ENCODE measurements at places on chromosomes 16 and 17. TPM values are rescaled to one million over a fixed set of nuclear protein-coding genes. Genes with fewer than 3 reads are reported as not detected.

GRCh38 chr17:45230410-45230786 is 8.7 kb downstream of the FMNL1 start:
- no peak overlapping the region for H3K27ac ChIP-seq
- no peak overlapping the region for H3K4me3 ChIP-seq
- H3K4me1 ChIP-seq, result peaks cover 2% of the 10 kb centered on the region

GRCh38 chr17:76840884-76841775 is 27.1 kb upstream of the MGAT5B start:
- H3K27ac ChIP-seq, result no peak overlapping the region
- H3K4me3 ChIP-seq, result no peak overlapping the region
- H3K4me1 ChIP-seq, result peaks cover 2% of the 10 kb centered on the region
- H3K36me3 ChIP-seq, result no peaks in the 10 kb centered on the region
- H3K27me3 ChIP-seq, result no peaks in the 10 kb centered on the region
- DNase-seq, result no peak

GRCh38 chr16:77890075-77890474 is 101.7 kb downstream of the VAT1L start:
- no peaks in the 10 kb centered on the region for H3K36me3 ChIP-seq
- H3K27me3 ChIP-seq, result no peaks in the 10 kb centered on the region
- H3K4me1 ChIP-seq, result no peaks in the 10 kb centered on the region
- H3K4me3 ChIP-seq, result no peak overlapping the region

DNA sequence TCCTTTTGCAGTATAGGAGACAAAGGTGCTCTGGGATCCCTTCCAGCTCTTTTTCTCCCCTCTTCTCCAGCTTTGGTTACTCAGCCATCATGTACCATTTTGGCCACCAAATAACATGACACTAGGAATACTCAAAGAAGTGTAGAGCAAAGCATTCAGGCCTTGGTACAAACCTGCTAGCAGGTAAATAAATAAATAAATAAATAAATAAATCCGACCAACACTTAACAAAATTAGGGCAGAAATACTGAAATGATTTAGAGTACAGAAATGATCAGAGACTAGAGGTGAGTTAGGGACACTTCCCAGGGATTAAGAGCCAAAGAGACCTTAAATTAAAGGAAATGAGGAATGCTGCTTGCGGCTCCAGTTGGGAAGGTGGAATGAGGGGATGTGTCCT is 17.7 kb upstream of the ITGB3 start:
- no peak overlapping the region for H3K4me3 ChIP-seq
- no peak overlapping the region for H3K27ac ChIP-seq
- DNase-seq, result no peak
- no peaks in the 10 kb centered on the region for H3K4me1 ChIP-seq
- no peaks in the 10 kb centered on the region for H3K27me3 ChIP-seq

DNA sequence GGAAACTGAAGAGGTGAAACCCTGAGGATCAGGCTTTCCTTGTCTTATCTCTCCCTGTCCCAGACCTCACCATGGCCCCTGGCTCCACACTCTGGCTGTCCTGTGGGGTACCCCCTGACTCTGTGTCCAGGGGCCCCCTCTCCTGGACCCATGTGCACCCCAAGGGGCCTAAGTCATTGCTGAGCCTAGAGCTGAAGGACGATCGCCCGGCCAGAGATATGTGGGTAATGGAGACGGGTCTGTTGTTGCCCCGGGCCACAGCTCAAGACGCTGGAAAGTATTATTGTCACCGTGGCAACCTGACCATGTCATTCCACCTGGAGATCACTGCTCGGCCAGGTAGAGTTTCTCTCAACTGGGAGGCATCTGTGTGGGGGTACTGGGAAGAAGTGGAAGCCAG is 1.4 kb downstream of the CD19 start:
- H3K4me3 ChIP-seq, result no peak overlapping the region
- DNase-seq, result peak; percentile 39
- no peaks in the 10 kb centered on the region for H3K4me1 ChIP-seq
- no peaks in the 10 kb centered on the region for H3K36me3 ChIP-seq

- DNase-seq, result no peak
- H3K27me3 ChIP-seq, result no peaks in the 10 kb centered on the region
- no peaks in the 10 kb centered on the region for H3K36me3 ChIP-seq
- no peak overlapping the region for H3K27ac ChIP-seq
These were observed 132.3 kb downstream of the TMEM132E start for GRCh38 chr17:34711646-34712045.

GRCh38 chr17:8392674-8393469 is 4.8 kb downstream of the RNF222 start:
- H3K36me3 ChIP-seq, result no peaks in the 10 kb centered on the region
- H3K4me1 ChIP-seq, result no peaks in the 10 kb centered on the region
- H3K4me3 ChIP-seq, result no peak overlapping the region
- no peak overlapping the region for H3K27ac ChIP-seq
- no peak for DNase-seq

DNA sequence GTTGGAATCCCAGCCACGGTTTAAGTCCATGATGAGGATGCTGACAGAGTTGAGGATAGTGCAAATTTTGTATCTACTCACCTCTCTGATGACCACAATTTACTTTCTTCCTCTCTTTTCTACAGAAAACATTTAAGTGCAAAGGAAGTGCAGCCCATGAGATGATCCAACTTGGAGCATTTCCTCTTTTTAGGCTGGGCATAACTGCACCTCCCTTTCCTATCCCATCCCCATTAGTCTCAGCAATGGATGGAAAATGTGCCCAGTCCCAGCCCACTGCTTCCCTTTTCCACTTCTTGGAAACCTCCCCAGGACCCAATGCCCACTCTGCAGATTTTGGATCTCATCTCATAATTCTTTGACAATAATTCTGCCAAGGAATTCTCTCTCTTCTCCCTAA is 16.6 kb upstream of the CCL8 start:
- no peak overlapping the region for H3K27ac ChIP-seq
- H3K4me1 ChIP-seq, result no peaks in the 10 kb centered on the region
- no peak overlapping the region for H3K4me3 ChIP-seq
- DNase-seq, result no peak

GRCh38 chr17:70292366-70292765 is 123.0 kb downstream of the KCNJ2 start:
- H3K4me1 ChIP-seq, result no peaks in the 10 kb centered on the region
- no peaks in the 10 kb centered on the region for H3K36me3 ChIP-seq
- no peaks in the 10 kb centered on the region for H3K27me3 ChIP-seq
- no peak for DNase-seq

- no peaks in the 10 kb centered on the region for H3K36me3 ChIP-seq
- DNase-seq, result no peak
- H3K27me3 ChIP-seq, result no peaks in the 10 kb centered on the region
- H3K27ac ChIP-seq, result no peak overlapping the region
- H3K4me3 ChIP-seq, result no peak overlapping the region
These were observed 8.2 kb downstream of the COTL1 start for GRCh38 chr16:84609563-84610177.

DNA sequence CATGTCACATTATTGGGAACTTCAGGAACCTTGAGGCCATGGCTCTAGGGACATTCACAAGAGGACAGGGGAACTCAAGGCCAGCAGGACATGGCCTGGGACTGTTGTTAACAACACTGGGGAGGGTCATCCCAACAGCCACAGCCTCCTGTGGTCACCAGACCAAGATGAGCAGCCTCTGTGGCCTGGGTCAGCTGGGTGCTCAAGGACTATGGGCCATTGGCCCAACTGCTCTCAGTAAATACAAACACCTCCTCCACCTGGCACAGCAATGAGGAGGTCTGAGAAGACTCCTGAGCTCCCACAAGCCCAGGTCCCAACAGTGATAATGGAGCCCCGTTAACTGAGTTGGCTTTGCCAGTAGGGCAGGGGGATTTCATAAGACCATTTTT is 20.9 kb downstream of the KIFC3 start:
- no peaks in the 10 kb centered on the region for H3K27me3 ChIP-seq
- peaks cover 18% of the 10 kb centered on the region for H3K36me3 ChIP-seq
- DNase-seq, result no peak
- no peak overlapping the region for H3K4me3 ChIP-seq
- H3K27ac ChIP-seq, result no peak overlapping the region
- H3K4me1 ChIP-seq, result peaks cover 8% of the 10 kb centered on the region

GRCh38 chr17:64025732-64026294 is 5.4 kb upstream of the ICAM2 start:
- no peaks in the 10 kb centered on the region for H3K27me3 ChIP-seq
- peak overlapping the region; percentile 55 for H3K4me3 ChIP-seq
- peaks cover 6% of the 10 kb centered on the region for H3K4me1 ChIP-seq
- no peak overlapping the region for H3K27ac ChIP-seq
- DNase-seq, result peak; percentile 86

DNA sequence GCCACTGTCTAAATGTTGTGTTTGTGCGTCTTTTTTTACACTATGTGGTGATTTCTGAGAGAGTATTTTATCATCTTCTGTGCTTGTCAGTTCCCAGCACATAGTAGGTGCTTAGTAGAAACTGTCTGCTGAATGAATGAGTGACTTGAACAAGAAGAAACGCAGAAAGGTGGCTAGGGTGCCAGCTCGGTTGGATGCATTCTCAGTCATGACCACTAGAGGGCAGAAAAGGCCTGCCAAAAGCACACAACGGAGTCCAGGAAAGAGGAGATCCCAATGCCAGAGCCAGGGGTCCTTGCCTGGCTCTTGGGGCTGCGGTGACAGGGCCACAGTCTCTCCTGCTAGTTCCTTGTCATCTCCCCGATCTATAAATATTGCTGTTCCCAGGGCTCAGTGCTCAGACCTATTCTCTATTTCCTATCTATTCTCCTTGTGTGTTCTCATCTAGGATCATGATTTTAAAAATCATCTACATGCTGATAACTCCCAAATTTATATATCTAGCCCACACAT is 57.3 kb upstream of the CCL1 start:
- H3K27me3 ChIP-seq, result peaks cover 7% of the 10 kb centered on the region
- no peaks in the 10 kb centered on the region for H3K4me1 ChIP-seq

- no peak overlapping the region for H3K4me3 ChIP-seq
- H3K27ac ChIP-seq, result no peak overlapping the region
- peaks cover under 1% of the 10 kb centered on the region for H3K4me1 ChIP-seq
- H3K36me3 ChIP-seq, result no peaks in the 10 kb centered on the region
- H3K27me3 ChIP-seq, result no peaks in the 10 kb centered on the region
These were observed 2177.2 kb downstream of the TP53TG3F start for GRCh38 chr16:35636480-35637230.

DNA sequence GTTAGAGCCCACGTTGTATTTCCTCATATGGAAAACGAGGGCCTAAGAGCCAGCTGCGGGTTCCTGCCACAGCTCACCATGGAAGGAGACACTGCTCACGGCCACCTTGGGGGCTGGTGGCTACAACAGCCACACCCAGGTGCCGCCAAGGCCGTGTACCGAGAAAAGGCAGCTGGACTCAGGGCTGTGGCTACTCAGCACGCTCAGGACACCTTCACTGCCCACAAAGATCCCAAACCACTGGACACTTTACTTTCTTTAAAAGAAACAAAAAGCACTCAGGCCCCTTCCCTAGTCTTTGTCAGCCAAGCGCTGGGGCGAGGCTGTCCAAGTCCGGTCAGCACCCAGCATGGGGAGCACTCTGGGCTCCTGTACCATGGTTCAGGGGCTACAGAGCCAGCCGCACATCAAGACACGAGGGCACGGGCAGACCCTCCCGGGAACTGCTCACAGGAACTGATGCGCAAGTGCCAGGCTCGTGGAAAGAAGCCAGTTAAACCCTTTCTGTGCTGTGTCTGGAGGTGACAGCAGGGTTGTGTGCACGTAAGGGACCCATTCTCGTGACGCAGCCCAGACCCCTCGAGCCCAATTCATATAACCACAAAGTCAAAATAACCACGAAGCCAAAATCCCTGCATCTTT is 18.5 kb downstream of the SLC16A3 start:
- no peak overlapping the region for H3K4me3 ChIP-seq
- peaks cover 25% of the 10 kb centered on the region for H3K4me1 ChIP-seq
- H3K36me3 ChIP-seq, result peaks cover 9% of the 10 kb centered on the region
- no peaks in the 10 kb centered on the region for H3K27me3 ChIP-seq
- H3K27ac ChIP-seq, result peak overlapping the region; percentile 32
- no peak for DNase-seq

- DNase-seq, result no peak
- H3K36me3 ChIP-seq, result no peaks in the 10 kb centered on the region
- H3K4me3 ChIP-seq, result no peak overlapping the region
- peaks cover 2% of the 10 kb centered on the region for H3K4me1 ChIP-seq
These were observed 11.6 kb downstream of the KRT33A start for GRCh38 chr17:41338961-41339485.

DNA sequence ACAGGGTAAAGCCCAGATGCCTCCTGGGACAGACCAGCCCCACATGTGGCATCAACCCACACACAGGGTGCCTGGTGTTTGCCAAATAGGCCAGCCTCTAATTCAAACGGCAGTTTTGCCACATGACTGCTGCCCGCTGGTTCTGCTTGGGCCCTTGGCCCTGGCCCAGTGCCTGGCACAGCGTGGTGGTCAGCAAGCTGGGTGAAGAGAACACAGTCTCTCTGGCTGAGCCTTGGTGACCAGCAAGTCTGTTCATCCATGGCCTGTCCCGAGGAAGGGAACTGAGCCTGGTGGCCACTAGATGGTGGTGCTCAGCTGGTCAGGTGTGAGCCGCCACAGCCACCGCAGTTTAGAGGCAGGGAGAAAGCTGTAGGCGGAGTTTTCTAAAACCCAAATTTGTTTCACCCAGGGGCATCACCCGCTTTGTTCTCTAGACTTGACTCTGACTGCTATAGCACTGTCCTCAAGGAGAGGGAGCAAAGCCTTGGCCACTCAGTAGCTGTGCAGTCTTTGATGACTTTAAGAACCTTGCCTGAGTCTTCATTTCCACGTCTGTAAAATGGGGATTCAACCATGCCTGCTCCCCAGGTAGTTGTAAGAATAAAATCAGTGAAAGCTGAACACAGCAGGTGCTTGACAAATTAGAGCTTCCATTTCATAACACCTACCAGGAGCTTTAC is 4.7 kb upstream of the GFAP start:
- H3K4me1 ChIP-seq, result no peaks in the 10 kb centered on the region
- H3K36me3 ChIP-seq, result no peaks in the 10 kb centered on the region
- H3K4me3 ChIP-seq, result no peak overlapping the region
- DNase-seq, result peak; percentile 85

DNA sequence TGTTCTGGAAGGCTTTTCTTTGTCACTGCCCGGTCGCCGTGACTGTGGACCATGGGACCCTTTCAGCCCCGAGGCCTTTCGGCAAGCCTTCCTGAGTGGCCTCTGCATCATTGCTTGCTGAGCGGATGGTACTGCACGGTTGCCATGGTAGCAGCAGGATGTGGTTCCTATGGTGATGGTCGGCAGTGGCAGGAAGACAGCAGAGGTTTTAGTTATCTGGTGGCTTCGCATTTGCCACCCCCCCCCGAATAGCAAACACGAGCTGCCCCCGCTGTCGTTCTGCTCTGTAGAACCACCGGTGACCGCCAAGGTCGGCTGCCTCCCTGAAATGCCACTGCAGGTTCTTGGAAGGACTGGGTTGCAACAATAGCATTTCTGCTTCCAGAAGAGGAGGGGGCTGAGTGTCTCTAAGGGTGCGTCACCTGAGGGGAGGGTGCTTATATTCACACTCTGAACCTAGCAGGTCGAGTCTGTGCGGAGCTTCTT is 76.6 kb downstream of the CMIP start:
- H3K4me3 ChIP-seq, result no peak overlapping the region
- H3K27ac ChIP-seq, result no peak overlapping the region
- peaks cover 2% of the 10 kb centered on the region for H3K36me3 ChIP-seq
- DNase-seq, result peak; percentile 87
- no peaks in the 10 kb centered on the region for H3K4me1 ChIP-seq

CCL4 gene
- total RNA-seq, result 5.1 TPM

CFAP119 gene
- 12.2 TPM for total RNA-seq

ITPRIPL2 gene
- 48.1 TPM for total RNA-seq

KCNJ16 gene
- 281 TPM for total RNA-seq

NUPR1 gene
- total RNA-seq, result 64.7 TPM

AURKB gene
- total RNA-seq, result 2.8 TPM

KCNAB3 gene
- total RNA-seq, result 3.9 TPM

CARHSP1 gene
- 134 TPM for total RNA-seq

ITGB3 gene
- total RNA-seq, result 88.8 TPM

P2RX1 gene
- 11.2 TPM for total RNA-seq

CNGB1 gene
- not detected for total RNA-seq

XAF1 gene
- 35.3 TPM for total RNA-seq

NKIRAS2 gene
- 26.8 TPM for total RNA-seq
